ENCODE measurements at places on chromosomes 4 and X.

DNA sequence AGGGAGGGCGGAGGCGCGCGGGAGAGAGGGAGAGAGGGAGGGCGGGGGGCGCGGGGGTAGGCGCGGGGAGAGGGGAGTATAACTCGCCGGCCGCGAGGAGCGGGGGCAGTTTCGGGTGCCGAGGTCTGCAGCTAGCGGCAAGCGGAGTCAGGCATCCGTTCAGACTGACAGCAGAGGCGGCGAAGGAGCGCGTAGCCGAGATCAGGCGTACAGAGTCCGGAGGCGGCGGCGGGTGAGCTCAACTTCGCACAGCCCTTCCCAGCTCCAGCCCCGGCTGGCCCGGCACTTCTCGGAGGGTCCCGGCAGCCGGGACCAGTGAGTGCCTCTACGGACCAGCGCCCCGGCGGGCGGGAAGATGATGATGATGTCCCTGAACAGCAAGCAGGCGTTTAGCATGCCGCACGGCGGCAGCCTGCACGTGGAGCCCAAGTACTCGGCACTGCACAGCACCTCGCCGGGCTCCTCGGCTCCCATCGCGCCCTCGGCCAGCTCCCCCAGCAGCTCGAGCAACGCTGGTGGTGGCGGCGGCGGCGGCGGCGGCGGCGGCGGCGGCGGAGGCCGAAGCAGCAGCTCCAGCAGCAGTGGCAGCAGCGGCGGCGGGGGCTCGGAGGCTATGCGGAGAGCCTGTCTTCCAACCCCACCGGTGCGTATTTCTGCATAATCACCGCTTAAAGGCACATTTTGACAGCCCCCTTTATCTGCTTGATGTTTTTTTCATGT, at the start of gene POU4F2:
Gene POU4F2, plus strand, starts transcription at position 108 of the 720 bp plus-strand sequence. Its CDS starts 248 bp downstream, at position 356.
- DNase-seq = no peak

DNA sequence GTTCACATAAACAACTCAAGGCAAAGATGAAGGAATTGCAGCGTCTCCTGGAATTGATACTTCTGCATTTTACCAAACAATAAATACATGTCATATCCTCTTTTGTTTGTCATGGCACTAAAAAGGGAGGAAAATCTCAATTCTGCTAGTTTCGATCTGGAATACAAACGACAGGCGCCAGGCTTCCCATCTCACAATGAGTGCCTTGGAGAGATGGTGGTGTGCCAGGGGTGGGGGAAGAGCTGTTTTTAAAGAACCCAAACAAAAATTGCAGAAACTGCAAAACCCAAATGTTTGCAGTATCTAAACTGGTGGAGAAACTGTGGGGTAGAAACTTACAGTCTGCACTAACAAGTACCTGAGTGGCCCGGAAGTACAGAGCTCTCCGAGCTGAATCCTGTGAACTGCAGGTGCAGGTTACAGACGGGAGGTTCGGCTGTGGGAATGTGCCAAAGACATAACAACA, 53.0 kb upstream of the KLF3 start:
- DNase-seq = no peak

- DNase-seq = peak; percentile 15
Observed at GRCh38 chr4:48780865-48781214, 761 bp upstream of the FRYL start.

- no peak for DNase-seq
Observed at GRCh38 chr4:70895811-70896491, 6.2 kb upstream of the MOB1B start.

DNA sequence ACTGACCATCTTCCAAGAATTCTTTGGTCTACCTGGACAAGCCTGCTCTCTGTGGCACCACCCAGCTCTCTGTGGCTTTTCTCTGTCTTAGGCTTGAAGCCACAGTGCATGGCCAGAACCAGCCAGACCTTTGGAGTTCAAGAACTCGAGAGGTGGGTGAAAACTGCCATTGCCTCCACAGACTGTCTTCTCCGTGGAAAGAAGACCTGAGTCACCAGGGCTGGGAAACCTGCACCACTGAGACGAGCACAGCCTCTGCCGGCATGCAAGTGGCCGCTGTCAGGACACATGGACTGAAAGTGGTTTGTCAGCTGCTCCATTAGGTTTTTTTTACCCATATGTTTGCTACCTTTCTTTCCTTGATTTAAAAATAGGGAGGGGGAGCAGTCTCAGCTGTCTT, 74.5 kb downstream of the MGST2 start:
- no peak for DNase-seq

DNA sequence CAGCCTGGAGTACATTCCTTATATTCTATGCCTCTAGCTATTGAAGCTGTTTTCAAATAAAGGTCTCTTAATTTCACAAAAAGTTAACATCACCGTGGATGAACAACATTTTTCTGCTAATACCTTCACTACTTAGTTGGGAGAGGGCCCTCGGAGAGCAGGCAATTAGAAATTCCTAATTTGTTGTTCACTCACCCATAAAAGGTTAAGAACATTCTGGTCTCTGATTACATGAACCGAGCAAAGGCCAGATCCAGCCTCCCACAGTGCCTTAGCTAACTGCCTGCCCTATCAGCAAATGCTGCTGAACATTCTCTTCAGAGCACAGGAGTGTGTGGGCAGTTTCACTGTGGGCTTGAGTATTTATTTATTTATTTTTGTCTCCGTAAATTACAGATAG, 36.0 kb upstream of the TTC29 start:
- DNase-seq = no peak

- DNase-seq = no peak
Observed at GRCh38 chrX:17944833-17945497, 83.9 kb upstream of the RAI2 start.

- DNase-seq = no peak
Observed at GRCh38 chr4:95560774-95561173, 12.0 kb upstream of the UNC5C start.

DNA sequence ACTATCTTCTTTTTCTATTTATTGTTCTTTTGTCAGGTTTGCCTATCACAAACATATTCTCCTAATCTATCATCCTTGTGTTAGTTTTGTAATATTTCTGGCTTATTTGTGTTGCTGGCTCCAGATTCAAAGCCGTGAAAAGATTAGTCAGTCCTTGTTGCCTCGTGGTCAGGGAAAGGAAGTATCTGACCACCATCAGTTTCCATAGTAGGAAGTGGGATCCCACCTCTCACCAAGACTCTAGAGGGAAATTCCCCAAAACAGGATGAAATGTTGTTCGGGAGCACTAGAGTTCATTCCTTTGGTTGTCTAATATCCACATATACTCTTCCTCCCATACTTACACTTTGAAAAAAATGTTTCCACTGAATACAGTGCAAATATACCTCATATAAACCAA, 131.0 kb upstream of the HUWE1 start:
- DNase-seq = no peak

DNA sequence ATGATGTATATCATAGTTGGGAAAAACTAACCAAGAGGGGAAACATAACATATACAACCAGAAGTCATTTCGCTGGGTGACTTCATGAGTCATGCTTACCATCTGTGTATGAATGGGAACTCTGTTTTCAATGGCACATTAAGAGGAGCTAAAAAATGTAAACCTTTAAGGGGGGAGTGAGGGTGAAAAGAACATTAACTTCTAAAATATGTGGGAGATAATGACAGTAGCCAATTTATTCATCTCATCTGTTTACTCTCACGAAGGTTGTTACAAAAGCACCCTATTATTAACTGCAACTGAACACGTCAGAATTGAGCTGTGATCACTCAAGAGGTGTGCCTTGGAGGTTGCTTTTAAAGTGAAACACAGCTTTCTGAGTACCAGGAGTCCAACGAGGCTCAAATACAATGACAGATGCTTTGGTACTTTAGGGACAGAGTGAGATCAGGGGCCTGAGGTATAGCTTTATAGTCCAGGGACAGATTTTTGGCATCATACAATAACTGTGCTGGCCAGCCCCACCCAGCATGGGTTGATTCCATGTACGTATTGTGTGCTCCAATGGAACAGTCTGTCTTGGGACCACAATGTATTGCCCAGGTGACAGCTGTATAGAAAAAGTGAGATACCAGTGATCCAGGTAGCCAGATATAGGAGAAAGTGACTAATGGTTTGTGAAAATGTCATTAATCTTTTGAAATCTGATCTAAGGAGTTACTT, 107.3 kb downstream of the AMMECR1 start:
- DNase-seq = no peak

DNA sequence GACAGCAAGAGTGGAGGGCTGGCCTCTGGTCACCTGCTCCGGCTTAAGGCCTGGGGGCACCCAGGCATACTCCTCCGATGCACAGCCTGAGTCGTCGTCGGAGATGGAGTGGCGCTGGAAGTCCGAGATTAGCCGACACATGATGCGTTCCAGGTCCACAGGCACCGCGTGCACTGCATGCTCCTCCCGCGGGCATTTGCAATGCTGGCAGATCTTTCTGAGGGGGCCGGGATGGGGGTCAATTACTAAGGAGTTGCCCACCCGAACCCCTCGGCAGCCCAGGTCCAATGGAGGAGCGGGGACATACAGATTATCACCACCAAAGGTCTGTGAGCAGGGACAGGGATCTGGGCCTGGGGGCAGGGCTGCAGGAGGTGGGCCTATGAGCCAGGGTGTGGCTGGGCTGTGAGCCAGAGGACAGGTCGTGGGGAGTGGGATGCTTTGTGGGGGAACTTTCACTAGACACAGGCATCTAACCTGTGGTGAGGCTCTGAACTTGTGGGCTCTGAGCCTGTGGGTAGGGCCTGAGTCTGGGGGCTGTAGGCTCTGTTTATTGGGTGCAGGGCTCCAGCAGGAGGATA, 2.4 kb downstream of the PRICKLE3 start:
- no peak for DNase-seq

GRCh38 chrX:114611018-114611619, 27.2 kb downstream of the HTR2C start:
- DNase-seq = peak; percentile 4

DNA sequence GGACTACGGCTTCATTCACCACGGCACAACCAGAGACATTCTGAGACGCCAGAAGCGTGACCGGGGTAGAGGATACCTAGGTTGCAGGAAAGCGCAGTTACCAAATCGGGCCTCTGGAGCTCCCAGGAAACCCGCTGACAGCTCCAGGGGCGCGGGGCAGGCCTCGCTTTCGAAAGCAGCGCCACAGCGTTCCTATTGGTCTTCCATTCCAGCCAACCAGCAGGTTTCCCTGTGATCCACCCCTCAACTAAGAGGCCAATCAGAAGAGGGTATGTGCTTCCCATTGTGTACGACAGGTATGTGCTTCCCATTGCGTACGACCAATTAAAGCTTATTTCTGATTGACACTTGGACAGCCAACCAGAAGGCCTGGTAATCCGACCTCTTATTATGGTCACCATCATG, 14.9 kb downstream of the SNX12 start:
- DNase-seq = no peak

DNA sequence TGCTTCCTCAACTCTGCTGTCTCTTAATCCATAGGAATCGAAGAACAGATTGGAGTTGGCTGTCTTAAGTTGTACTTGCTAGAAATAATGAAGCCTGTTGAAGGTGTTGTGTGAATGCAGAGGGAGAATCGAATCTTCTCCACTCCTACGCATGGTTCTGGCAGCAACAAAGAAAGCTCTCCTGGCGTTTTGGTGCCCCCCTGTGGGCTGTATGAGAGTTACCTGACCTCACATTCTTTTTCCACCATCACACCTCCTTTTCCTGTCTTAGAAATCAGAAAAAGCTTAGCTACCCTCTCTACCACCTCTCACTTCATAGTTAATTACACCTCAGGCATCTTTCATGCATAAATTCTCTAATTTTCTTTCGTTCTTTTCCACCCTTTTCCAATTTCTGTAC, 16.3 kb downstream of the KLF8 start:
- peak; percentile 34 for DNase-seq

DNA sequence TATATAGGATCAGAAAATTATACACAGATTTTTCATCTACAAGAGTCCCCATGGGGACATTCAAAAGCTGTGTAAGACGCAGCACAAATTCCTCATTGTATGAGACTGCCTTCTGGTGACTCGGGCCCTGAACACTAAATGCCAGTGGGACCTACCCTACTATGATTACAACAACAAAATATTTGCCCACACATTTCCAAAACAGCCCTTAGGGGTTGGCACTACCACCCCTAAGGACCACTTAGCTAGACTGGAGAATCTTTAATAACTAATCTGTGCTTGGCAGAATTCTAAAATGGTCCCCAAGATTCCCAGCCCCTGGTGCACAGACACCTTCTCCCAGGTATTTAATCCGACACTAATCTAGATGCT, 29.1 kb downstream of the UCHL1 start:
- DNase-seq = no peak

- DNase-seq = no peak
Observed at GRCh38 chr4:184727430-184727829, 6.5 kb downstream of the CENPU start.

Measured in T-helper 9 cell (primary cell).